ENCODE measurements at places on chromosomes 5 and 9.

DNA sequence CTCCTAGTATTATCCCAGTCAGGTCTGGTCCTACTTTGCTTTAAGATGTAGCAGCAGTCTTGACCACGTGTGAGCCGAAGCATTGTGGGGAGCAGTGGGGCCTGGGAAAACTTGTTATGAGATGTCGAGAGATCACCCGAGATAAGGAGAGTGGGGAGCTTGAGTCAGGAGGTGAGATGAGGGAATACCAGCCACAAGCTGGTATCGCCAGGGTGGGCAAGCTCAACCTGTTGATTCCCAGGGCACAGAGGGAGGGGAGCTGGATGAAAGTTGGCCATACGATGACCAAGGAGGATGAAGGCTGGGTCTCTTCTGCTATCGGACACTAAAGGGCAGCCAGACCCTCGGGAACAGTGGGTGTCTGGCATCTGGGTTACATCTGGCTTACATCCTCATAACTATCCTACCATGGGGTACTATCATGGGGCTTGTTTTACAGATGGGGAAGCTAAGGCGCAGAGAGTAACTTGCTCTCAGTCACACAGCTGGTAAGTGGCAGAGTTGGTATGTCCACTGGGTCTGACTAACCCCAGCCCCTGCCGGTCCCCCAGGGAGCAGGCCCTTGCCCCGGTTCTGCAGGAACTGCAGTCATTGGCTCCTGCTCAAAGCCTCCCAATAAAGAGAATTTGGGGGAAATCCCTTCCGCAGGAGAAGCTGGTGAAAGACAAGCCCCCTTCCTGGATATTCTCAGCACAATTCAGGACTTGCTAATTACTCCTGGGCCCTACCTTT, 13.4 kb upstream of the TIFAB start:
- DNase-seq, result no peak

- DNase-seq, result no peak
Measured at GRCh38 chr9:131433302-131433854, 39.5 kb downstream of the PRRC2B start.

DNA sequence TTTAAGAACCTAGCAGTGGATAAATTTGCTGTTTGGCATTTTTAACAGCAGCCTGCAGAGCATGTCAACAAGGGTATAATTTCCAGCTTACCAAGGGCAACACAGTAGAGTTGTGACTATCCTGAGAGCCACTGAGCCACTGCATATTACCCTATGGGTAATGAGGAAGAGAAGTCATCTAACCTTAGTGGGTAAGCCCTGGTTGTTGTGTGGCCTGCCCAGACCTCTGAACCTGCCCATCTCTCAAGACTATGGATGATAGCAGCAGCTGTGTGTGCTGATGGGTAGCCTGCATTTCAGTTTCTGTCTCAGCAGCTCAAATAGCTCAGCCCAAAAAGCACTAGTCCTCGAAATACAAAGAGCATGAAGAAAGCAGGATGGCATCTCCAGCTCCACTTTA, 56.1 kb upstream of the PIP5K1B start:
- DNase-seq, result no peak

- DNase-seq, result no peak
Measured at GRCh38 chr5:75670577-75670976, 46.7 kb downstream of the POC5 start.

GRCh38 chr9:22147813-22148527, 138.9 kb upstream of the CDKN2B start:
- DNase-seq, result no peak

DNA sequence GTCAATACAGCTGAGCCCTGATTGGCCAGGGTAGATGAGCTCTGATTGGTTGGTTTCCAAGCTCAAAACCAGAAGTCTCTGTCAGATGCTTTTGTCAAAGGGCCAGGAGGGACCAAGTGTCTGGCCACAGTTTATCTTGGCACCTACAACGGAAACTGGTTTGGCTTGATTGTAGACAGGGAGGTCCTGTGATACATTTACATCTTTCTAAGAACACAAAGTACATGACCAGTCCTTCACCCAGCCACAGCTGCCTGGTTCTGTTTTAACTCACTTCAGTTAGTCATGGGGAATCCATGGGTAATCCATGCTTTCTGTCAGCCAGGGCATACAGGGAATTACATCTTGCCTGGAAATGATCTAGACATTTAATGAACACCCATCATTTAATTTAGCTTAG, 171.2 kb downstream of the SLC12A2 start:
- DNase-seq, result no peak

DNA sequence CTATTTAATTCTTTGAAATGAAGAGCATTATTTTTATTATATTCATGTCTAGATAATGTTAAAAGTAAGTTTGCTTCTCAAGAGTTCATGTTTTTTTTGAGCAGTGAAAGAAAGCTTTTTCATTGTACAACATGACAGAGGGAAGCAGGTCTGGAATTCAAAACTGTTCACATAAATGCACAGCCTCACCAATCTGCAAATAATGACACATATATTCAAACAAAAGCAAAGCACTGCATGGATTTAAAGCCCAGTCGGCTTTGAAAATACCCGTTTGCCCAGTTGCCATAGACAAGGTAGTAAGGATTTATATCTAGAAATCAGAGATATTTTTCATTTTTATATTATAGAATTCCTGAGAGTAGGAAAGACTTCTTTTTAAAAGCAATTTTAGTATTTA, 201.8 kb downstream of the CD180 start:
- DNase-seq, result no peak

DNA sequence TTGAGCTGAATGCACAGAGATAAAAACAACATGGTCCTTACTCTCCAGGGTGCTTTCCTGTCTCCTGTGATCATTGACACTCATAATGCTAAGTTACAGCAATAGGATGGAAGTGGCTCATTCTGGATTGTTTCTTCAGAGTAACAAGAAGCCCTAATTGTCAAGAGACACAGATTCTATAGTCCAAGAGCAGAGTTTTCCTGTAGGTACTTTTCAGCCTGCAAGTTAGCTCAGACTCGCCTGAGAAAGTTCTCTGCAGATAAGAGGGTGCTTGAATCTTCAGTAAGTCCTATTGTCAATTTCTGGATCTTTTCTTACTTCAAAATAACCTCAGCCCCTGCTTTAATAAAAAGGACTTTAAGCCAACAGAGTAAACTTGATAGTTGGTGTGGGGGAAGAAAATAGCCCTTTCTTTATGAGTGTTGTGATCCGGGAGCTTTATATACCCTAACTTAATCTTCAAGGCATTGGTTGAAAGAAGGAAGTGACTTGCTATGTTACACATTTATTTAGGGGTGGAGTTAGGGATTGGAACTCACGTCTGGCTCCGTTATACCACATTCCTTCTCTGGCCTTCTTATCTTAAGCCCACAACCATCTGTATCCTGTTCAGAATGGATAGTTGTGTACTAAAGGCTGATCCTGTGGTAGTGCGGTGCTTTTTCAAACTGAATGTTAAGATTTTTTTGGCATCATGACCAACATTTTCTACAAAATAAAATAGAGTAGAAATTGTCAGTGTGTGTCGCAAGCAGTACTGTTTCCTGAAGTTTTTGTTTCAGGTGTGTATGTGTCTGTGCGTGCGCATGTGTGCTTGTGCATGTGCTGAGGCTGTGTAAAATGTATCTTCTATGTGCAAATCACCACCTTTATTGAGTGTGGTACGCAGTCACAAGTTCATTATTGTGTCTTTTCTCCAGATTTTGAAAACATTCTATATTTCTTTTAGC, 173.9 kb downstream of the WDR70 start:
- no peak for DNase-seq

DNA sequence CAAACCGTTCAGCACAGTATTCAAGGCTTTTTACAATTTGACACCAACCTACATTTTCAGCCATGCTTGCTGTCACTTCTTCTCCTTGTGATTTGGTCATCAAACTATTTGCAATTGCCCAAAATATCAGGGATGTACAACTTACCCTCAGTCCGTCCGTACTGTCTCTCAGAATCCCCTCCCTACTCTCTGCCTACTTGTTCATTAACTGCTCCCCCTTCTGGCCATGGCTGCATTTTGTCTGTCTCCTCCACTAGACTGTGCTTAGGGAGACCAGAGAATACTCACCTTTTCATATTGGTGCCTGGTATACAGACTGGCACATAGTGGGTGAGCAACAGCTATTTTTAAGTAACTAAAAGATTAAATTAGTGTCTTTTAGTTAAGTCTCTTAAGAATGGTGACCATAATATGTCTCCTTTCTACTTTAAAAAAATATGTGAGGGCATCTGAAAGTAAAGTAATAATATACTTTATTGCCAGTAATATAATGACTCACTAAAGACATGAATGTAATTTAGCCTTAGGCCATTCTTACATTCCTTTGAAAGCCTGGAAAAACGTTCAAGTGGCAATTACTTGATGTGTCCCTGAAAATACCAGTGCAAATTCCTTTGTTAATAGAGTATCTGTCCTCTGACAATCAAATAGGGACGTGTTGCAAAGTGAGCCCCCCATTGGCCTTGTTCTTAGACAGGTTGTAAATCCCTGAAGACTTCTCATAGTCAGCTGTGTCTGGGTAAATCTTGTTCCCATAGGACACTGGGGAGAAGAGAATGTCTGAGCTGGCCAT, 27.8 kb downstream of the PRLR start:
- no peak for DNase-seq

DNA sequence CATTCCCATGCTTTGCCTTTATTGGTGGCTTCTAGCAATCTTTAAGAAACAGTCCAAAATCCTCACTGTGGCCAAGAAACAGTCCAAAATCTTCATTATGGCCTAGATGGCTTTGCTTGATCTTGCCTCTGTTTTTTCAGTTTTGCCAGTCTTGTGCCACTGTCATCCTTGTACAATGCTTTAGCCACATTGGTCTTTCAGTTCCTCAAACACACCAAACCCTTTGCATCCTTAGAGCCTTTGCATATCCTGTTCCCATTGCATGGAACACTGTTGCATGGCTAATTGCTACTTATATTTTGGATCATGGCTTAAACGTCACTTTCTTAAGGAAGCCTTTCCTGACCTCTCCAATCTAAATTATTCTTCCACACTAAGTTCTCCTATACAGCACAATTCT, 22.1 kb downstream of the MRRF start:
- DNase-seq, result no peak

- no peak for DNase-seq
Measured at GRCh38 chr5:75891736-75892135, 174.5 kb upstream of the POC5 start.

GRCh38 chr9:127873886-127874285, 3.6 kb downstream of the AK1 start:
- DNase-seq, result peak; percentile 85

DNA sequence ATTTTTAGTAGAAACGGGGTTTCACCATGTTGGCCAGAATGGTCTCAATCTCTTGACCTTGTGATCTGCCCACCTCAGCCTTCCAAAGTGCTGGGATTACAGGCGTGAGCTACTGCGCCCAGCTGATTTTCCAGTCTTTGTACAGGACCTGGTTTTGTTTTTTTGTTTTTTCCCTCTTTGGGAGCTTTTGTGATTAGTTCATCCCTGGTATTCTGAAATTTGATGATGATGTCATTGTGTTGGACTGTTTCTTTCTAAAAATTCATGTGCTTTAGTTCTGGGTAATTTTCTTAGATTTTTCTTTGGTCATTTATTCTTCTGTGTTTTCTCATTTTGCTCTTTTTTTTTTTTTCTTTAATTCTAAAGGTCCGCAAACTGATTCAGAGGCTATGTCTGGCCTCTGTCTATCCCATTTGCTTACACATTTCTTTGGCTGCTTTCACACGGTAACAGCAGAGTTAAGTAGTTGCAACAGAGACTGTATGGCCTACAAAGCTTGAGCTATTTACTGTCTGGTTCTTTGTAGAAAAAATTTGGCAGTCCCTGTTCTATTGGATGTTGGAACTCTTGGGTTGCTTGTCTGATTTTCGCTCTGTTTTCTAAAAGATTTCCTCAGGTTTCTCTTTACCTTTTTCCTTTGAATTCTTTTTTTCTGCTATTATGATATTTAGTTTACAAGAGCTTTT, 24.8 kb downstream of the STX17 start:
- no peak for DNase-seq

DNA sequence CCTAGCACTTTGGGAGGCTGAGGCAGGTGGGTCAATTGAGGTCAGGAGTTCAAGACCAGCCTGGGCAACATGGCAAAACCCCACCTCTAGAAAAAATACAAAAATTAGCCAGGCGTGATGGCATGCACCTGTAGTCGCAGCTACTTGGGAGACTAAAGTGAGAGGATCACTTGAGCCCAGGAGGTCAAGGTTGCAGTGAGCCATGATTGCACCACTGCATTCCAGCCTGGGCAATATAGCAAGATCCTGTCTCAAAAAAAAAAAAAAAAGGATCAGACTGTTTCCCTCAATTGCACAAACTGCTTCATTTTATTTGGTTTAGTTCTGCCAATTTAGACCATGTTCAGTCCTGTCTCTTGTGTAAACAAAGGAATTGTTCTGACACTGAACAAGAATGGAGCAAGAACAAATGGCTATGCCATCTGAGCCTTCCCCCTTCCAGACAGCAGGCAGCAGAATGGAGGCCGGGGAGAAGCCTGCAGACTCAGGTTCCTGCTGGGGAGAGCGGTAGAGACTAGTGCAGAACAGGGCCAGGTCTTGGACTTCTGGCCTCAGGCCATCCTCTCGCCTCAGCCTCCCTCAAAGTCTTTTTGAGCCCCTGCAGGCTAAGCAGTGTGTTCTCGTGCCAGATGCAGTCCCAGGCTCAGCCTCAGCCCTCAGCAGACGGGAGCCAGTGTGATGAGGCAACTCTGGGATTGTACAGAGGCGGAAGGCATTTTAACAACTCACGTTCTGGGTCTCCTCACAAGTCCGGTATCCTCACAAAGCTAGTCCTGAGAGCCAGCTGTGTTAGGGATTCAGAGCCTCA, 18.2 kb downstream of the HNRNPH1 start:
- no peak for DNase-seq

- DNase-seq, result no peak
Measured at GRCh38 chr5:117679046-117679445, 1104.4 kb upstream of the SEMA6A start.

- peak; percentile 22 for DNase-seq
Measured at GRCh38 chr5:34656700-34657273, 659 bp downstream of the RAI14 start.

- no peak for DNase-seq
Measured at GRCh38 chr9:16039218-16039987, 486.6 kb downstream of the CCDC171 start.

- no peak for DNase-seq
Measured at GRCh38 chr9:7970681-7971330, 171.2 kb upstream of the DMAC1 start.

- no peak for DNase-seq
Measured at GRCh38 chr9:18588002-18588401, 114.0 kb downstream of the ADAMTSL1 start.

DNA sequence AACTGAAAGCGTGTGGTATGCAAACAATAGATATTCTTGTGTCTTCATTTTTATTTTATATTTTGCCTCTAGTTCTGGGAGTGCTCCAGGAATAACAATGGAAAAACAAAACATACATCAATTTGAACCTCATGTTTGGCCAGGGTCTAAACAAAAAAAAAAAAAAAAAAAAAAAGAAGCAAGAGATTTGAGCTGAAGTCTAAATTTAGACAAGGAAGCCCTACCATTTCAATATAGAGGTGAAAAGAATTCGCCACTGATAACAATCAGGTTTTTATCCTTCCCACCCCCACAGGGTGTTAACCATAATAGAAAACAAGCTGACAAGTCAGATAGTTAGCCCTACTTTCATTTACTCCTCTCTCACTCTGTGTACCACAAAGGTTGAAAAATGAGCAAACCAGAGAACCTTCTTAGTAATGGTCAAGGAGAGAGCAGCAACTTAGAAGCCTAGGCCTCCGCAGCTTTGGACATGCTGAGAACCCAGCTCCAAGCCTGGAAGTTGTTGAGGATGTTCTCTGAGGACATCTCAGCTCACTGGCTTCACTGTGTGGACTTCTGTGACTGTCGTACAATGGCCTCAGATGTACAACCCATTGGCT, 118.2 kb upstream of the HMHB1 start:
- no peak for DNase-seq

- DNase-seq, result no peak
Measured at GRCh38 chr9:74645007-74645639, 148.0 kb downstream of the RORB start.

GRCh38 chr5:146656703-146657102, 140.7 kb upstream of the GPR151 start:
- no peak for DNase-seq
